Skeletal muscle cell (primary cell): ENCODE measurements at places on chromosomes 6 and 20.

GRCh38 chr20:50344232-50345071, 153.8 kb downstream of the CEBPB start:
- DNase-seq: no peak

DNA sequence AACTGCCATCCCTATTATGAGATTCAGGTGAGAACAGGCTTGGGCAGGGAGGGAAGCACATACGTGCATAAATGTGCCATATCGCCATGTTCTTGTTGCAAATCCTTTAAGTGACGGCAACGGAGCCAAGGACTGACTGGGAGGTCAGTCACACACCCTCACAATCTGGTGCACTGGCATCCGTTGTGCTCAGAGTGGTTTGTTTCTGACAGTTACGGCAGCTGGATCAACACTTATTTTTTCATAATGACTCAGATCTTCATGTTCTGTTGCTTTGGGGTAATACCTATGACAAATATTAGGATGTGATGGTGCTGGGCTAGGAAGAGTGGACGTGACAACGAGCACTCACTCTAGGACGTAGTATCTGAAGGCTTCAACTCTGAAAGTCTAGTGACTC, 56.2 kb upstream of the PREP start:
- peak; percentile 68 for DNase-seq

DNA sequence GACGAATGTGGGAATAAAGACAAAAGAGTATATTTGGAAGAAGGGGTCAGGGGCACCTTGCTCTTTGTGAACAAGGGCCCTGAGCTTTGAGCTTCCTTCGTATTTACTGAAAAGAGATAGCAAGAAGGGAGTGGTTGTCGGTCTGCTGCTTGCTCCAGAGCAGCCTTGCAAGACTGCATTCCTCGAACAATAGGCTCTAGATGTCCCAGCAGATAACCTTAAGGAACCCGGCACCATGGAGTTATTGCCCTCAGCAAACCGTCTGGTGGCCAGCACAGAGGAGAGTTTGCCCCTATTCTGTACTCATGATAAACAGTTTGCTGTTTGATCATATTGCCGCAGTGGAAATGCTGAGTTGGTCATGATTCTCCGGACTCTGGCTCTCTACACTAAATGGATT, 22.7 kb downstream of the HLA-DRB1 start:
- DNase-seq: no peak

DNA sequence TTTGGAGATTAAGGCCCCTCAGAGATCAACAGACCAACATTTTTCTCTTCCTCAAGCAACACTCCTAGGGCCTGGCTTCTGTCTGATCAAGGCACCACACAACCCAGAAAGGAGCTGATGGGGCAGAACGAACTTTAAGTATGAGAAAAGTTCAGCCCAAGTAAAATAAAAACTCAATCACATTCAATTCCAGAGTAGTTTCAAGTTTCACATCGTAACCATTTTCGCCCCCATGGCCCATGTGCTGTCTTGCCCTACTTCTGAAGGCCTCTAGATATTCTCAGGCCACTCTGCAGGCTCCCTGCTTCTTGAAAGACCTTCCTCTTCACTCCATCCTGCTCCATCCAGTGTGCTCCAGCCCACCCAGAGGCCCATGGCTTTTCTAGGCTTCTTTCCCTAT, 4.2 kb downstream of the IL17A start:
- DNase-seq: no peak

DNA sequence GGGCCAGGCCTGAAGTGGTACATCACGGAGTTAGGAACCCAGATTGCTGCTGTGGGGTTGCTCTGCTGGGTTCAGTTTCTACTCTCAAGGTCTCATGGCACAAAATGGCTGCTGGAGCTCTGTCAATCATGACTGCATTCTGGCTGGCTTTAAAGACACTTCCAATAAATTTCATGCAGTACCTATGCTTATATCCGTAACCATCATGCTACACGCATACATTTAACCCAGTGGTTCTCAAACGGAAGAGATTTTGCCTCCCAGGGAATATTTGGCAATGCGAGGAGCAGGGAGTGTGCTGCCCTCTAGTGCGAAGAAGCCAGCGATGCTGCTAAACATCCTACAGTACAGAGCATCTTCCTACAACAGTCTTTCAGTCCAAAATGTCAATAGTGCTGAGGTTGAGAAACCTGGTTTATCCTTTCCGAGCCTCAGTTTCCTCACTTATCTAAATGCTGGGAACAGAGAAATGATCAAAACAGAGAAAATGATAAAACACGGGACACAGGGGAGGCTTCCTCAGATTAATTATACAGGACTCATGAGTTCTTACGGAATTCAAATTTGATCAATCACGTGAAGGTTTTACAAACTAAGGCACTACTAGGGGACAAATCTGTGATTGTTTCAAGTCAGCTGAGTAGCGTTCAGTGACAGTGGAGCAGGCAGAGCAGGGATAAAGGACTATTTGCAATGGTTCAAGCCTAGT, 9.6 kb upstream of the SLC2A10 start:
- no peak for DNase-seq

DNA sequence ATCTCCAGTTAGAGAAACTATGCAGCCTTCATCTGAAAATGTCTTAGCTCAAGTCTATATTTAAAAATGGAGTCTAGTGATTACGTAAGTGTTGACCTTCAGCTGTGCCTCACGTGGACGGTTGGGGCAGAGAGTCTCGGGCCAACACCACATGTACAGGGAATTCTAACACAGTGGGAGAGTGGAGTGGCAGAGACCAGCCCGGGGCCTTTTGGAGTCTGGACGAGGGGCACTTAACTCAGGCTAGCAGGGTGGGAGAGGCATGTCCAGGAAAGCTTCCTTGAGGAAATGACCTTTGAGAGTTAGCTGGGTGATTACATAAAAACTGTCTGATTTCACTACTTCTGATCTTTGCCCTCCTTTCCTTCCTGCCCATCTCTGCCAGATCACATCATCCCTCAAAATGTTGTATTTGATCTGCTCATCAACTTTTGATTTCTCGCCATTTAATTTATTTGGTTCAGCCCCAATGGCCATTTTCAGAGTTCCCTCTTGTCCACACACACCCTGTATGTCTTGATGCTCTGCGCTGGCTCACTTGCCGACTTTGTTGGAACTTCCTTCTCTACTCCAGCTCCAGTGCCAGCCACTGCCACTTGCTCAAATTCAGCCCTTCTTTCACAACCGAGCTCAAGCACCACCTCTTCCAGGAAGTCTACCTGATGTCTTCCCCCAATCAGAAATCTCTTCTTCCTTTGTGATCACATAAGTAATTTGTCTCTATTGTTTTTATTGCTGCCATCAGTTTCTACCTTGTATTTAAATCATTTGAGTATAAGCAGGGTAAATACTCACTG, 2.6 kb downstream of the ARMC2 start:
- no peak for DNase-seq

- no peak for DNase-seq
These were observed 81.3 kb downstream of the SAMD5 start for GRCh38 chr6:147589739-147590250.

DNA sequence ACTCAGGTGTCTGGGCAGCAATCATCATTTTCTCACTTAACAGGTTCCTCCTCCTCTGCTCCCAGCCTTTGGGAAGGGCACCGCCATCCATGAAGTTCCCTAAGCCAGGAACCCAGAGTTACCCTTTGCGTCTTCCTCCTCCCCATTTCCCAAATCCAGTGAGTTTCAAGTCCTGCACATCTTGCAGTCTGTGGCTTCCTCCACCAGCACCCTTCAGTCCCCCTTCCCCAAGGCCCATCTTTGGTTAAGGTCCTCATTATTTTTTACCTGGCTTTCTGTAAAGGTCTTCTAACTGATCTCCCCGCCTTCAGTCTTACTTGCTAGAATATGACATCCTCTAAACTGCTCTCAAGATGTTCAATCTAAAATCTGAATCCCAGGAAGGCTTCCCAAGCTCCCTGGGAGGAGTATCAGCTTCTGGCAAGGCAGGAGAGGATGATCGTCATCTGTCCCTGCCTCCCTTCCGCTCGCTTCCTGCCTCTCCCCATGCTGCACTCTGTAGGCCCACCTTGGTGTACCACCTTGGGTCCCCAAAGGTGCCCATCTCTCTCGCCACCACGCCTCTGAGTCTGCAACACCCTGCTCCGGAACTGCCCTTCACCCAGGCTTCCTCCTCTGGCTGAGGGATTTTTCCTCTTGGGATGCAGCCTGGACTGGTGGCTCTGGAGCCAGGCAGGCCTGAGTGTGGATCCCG, 11.4 kb upstream of the DUSP22 start:
- no peak for DNase-seq

GRCh38 chr6:15443119-15443830, 197.4 kb downstream of the JARID2 start:
- DNase-seq: peak; percentile 66

DNA sequence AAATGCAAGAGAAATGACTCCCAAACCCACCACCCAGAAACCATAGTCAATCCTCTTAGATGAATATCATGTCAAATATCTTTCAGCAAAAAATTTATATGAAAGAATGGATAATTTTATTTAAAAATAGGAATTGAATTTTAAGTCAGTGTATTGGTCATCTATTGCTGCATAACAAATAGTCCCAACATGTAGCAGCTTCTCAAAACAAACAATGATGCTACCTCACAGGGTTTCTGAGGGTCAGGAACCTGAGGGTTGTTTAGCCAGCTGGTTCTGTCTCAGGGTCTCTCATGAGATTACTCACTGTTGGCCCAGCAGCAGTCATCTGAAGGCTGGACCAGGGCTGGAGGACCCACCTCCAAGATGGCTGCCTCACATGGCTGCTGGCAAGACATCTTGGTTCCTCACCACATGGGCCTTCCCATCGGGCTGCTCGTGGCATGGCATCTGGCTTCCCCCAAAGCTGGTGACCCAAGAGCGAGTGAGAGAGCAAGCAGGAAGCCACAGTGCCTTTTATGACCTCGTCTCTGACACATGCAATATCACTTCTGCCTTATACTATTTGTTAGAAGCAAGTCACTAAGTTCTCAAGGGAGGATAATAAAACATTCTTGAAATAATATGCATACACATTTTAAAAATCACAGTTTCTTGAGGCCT, 36.3 kb downstream of the BANF2 start:
- DNase-seq: no peak

DNA sequence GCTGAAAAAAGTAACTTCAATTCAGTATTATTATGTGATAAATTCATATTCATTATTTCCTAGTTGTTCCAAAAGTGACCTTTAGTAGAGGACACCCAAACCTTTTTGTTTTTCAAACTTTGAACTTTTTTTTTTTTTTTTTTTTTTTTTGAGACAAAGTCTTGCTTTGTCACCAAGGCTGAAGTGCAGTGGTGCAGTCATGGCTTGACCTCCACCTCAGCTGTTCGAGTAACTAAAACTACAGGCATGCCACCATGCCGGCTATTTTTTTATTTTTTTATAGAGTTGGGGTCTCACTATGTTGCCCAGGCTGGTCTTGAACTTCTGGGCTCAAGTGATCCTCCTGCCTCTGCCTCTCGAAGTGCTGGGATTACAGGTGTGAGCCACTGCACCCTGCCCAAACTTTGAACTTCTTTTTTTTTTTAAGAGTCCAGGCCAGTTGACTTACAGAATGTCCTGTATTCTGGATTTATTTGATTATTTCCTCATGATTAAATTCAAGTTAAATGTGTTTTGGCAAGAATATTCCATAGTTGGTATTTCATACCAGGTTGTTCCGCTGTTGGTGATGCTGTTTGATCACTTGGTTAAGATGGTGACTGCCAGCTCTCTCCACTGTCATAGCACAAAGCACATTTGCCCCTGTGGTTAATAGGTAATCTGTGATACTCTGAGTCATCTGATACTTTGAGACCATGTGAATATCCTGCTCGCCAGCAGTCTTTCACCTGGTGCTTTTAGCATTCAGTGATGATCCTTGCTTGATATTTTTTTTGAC, 48.0 kb downstream of the VAPB start:
- DNase-seq: no peak

DNA sequence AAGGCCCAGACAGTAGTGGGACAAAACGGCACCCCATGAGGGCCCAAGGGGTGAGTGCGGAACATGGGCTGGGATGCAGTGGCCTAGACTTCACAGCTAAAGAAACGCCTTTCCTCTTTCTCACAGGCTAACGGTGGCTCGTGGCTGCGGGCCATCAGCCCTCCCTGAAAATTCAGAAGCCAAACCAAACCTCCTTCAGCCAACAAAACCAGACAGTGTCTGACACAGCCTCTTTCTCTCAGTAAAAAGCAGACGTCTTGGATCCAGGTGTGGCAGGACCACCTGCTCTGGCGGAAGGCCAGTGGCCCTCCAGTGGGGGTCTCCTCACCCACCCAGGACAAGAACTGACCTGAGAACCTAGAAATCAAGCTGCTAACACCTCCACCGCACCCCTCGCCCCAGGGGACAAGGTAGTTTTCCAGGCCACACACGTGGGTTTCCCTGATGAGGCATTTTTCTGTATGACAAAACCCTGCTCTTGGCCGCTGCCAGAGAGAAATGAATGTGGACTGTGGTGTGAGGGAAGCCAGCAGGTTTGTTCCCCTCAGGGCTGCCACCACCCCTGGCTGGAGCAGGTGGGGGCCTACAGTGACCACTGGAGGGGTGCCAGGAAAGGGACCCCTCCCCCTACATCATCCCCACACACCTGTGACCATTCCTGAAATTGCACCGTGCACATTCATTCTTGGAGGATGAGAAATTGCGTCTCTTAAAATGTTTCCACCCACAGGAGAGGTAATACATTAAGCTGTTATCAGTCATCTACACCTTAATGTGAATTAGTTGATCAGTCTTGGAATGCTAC, 76.8 kb upstream of the PIM1 start:
- no peak for DNase-seq

DNA sequence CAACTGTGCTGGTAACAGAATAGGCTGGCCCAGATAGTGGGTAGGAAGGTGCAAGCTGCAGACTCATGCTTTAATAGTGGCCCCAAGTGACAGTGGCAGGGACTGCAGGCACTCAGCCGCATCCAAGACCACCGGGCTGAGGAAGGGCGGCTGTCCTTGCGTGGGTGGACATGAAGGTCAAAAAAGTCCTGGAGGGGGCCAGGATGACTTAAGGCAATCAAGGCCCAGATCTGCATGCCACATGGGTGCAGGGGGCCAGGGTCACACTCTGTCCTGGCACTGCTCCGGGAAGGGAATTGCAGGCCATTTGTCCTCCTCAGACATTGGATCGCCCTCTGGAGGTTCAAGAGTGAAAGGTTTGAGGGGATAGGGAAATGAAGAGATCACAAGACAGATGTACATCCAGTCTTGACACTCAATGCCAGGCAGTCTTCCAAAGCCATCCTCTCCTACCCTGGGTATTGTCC, 10.4 kb upstream of the VNN2 start:
- DNase-seq: no peak

GRCh38 chr20:46055269-46055668, 26.3 kb downstream of the SLC12A5 start:
- no peak for DNase-seq

- no peak for DNase-seq
These were observed 231.0 kb upstream of the GMDS start for GRCh38 chr6:2476376-2476775.
